ENCODE measurements at places on chromosomes 12 and 14. TPM values are rescaled to one million over a fixed set of nuclear protein-coding genes. Genes with fewer than 3 reads are reported as not detected.

The ZNF891 gene
- total RNA-seq, result 3.1 TPM

The OR6C6 gene
- not detected for total RNA-seq

The IRAK3 gene
- 17.1 TPM for total RNA-seq

The STAC3 gene
- total RNA-seq, result 2.5 TPM

The SOX5 gene
- total RNA-seq, result 9.4 TPM

The CLEC6A gene
- not detected for total RNA-seq

The KRT72 gene
- total RNA-seq, result not detected

The RND1 gene
- 5.2 TPM for total RNA-seq

The TDP1 gene
- 8.2 TPM for total RNA-seq

The C12orf56 gene
- not detected for total RNA-seq

The CFAP251 gene
- total RNA-seq, result 3.0 TPM

The TSPAN11 gene
- total RNA-seq, result 16.6 TPM

The PPP1R36 gene
- total RNA-seq, result not detected

The SAMD15 gene
- total RNA-seq, result 0.16 TPM

The PRH2 gene
- total RNA-seq, result not detected

The ARL1 gene
- 72.2 TPM for total RNA-seq

The MYF6 gene
- total RNA-seq, result not detected

The RNASE7 gene
- total RNA-seq, result not detected

The KRT71 gene
- total RNA-seq, result not detected

The RTL1 gene
- total RNA-seq, result not detected

The RPGRIP1 gene
- 0.27 TPM for total RNA-seq

The GPR65 gene
- 1.4 TPM for total RNA-seq

The TBC1D30 gene
- 0.83 TPM for total RNA-seq

The PAX9 gene
- total RNA-seq, result not detected

The PIWIL1 gene
- not detected for total RNA-seq

The WNT1 gene
- not detected for total RNA-seq

The GLIPR1L1 gene
- total RNA-seq, result not detected

The CISTR gene
- not detected for total RNA-seq

The KLRC2 gene
- not detected for total RNA-seq

The NTF3 gene
- 0.83 TPM for total RNA-seq

The SERPINA9 gene
- not detected for total RNA-seq

The ALDH1L2 gene
- total RNA-seq, result 8.6 TPM

The FKBP4 gene
- total RNA-seq, result 33.7 TPM

The TAS2R8 gene
- total RNA-seq, result not detected

The CLEC1B gene
- not detected for total RNA-seq

The TCL1B gene
- not detected for total RNA-seq

The P2RX2 gene
- total RNA-seq, result not detected

The OR4K2 gene
- not detected for total RNA-seq

The EML5 gene
- total RNA-seq, result 6.1 TPM

The PPP4R4 gene
- 0.71 TPM for total RNA-seq

The DNAH10 gene
- not detected for total RNA-seq

The KRT2 gene
- not detected for total RNA-seq

The SRGAP1 gene
- 12.2 TPM for total RNA-seq

The TC2N gene
- total RNA-seq, result 12.1 TPM

The PLBD1 gene
- 13.6 TPM for total RNA-seq

The B4GALNT3 gene
- under 0.01 TPM for total RNA-seq

The OTUB2 gene
- total RNA-seq, result 0.55 TPM

The KERA gene
- not detected for total RNA-seq

The RNASE4 gene
- 138 TPM for total RNA-seq

The GRIN2B gene
- total RNA-seq, result 0.41 TPM

The AJUBA gene
- total RNA-seq, result 5.1 TPM

The POU6F1 gene
- 5.8 TPM for total RNA-seq

Measured in sigmoid colon (tissue), 7 donors.